ENCODE measurements at places on chromosomes 6 and 20.
A peak's percentile ranks its signal among the peaks of the same experiment; 100 is the strongest.

GRCh38 chr6:152110886-152111820 lies 303.7 kb downstream of the ESR1 start:
- DNase-seq, result no peak

DNA sequence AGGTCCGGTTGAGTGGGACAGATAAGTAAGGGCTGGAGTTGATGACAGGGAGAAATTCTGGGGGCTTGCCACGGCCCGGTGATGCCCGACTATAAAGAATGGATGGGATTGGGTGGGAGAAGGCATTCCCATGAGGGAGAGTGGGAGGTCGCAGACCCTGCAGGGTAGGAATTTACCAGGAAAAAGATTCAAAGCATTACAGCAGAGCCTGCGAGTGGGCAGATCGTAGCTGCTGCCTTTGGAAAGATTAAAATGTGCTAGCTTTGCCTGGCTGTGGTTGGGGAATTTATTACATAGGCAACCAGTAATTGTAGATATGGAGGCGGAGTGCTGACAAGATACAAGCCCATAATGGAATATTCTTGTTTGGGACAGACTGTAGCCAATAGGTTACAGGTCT lies 49.5 kb downstream of the KDM1B start:
- DNase-seq, result no peak

- DNase-seq, result no peak
Observed at GRCh38 chr6:157184202-157185015, 138.9 kb downstream of the TMEM242 start.

GRCh38 chr6:8939615-8940014 lies 504.3 kb upstream of the SLC35B3 start:
- peak; percentile 66 for DNase-seq

DNA sequence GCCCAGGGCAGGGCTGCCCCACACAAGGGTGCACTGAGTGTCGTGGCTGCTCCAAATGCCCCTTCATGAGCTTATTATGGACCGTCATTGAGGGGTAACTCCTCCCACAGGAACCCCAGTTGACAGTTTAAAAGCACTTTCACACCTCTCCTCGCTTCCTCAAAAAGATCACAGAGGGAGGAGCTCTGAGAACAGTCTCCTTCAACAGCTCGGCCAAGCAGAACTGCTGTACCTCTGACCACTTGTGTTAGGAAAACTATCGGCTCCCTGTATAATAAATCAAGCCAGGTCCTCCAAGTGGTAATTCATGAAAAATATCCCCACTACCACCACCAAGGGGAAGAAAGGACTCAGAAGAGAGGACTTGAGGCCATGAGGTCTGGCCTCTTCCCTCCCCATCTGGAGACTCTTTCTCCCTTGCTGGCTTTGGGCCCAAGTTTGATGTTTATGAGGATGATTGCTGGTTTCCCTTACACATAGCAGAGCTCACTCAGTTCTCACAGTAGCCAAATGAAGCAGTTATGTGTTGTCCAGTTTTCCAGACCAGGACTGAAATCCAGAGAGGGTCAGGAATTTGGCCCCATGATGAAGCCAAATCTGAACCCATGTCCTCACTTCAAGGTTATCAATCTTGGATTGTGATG lies 8.7 kb downstream of the SNX21 start:
- no peak for DNase-seq

- DNase-seq, result no peak
Observed at GRCh38 chr6:31713991-31714684, 1.0 kb upstream of the LY6G6D start.

DNA sequence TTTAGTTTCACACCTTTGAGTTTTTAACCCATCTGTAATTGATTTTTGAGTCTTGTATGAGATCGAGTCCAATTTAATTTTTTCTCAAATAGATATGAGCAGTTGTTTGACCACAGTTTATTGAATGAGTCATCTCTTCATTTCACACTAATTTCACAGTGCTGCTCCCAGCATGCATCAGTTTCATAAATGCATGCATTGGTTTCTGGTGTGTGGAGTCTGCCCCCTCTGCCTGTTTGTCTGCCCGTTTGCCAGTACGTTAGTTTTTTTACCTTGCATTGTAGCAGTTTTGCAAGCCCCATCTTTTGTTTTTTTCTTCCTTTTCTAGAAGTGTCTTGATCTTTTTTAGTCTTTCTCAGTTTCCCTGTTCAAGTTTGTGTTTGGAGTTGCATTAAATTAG lies 11.9 kb downstream of the SLX4IP start:
- no peak for DNase-seq

DNA sequence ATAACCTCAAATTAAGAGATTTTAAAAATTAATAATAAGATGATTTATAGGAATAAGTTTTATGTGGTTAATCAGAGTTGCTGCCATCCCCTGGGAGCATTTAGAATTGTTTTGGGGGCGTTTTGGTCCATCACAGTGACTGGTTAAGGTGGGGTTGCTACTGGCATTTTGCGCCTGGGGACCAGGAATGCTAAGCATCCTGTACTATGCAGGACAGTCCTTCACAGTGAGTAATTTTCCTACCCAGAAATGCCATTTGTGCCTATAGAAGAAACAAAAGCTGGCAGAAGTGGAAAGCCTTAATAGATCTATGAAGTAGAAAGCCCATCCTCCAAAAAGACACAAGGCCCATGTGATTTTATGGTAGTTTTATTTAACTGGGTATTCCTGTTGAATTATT lies 118.0 kb downstream of the ANKS1A start:
- no peak for DNase-seq

- no peak for DNase-seq
Observed at GRCh38 chr6:117602899-117603588, 733 bp upstream of the GOPC start.

Data from SHP77 treated with DMSO at 0.1 percent for 48 hours (cell line).